Activated T-cell treated with anti-CD3 and anti-CD28 coated beads for 1 hour (primary cell): ENCODE measurements at places on chromosomes 4 and X.

DNA sequence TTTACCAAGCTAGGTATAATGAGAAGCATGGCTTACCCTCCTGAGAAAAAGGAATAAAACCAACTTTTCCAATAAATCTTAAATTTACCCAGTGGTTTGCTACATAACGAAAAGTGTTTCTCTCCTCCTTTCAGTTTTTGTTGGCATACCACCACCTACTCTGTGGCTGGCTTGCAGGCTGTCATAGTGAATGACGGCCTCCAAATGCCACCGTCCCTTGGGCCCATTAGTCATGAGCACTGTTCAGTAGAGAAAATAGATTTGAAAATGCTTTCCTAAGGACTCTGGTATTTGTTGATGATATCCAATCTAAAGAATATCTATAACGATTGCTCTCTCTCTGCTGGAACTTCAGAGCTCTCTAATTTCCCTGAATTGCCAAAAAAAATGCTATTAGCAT is 488.3 kb downstream of the MAGEE1 start:
- DNase-seq, result no peak

GRCh38 chr4:162352580-162353107 is 188.8 kb upstream of the FSTL5 start:
- no peak for DNase-seq

- DNase-seq, result no peak
Measured at GRCh38 chrX:30941898-30942297, 52.8 kb upstream of the TAB3 start.

DNA sequence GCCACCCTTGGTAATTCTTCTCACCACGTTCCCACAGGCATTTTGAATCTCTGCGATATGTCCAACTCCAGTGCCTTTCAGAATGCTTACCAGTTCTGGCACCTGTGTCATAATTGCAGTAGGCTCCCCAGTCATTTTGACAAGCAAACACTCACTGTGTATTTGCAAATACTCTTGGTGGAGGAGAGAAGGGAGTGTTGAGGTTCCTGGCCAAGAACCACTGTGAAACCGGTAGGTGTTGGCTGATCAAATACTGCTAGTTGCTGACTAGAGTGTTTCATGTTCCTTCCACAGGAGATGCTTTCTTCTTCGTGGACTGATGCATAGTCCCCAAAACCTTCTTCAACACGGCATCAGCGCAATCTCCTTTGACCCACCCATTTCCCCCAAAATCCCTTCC is 16.0 kb upstream of the NLGN4X start:
- no peak for DNase-seq

DNA sequence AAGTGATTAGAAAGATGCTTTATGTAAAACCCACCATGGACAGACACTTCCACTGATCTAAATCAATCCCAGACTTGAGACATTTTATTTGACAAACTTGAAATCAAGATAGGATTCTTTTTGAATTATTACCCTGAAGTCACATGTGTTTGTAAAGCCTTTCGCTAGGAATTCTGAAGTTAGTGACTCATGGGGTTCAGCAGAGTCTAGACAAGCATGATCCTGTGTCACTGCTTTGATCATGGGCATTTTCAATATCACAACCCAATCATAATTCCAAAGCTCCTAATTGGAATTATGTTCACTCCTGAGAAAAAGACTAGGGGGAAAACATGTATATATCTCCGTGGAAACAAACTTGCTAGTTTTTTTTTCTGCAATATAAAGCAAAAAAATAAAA is 67.5 kb upstream of the BMP3 start:
- no peak for DNase-seq

- no peak for DNase-seq
Measured at GRCh38 chrX:49773993-49774392, 55.1 kb upstream of the PAGE4 start.

DNA sequence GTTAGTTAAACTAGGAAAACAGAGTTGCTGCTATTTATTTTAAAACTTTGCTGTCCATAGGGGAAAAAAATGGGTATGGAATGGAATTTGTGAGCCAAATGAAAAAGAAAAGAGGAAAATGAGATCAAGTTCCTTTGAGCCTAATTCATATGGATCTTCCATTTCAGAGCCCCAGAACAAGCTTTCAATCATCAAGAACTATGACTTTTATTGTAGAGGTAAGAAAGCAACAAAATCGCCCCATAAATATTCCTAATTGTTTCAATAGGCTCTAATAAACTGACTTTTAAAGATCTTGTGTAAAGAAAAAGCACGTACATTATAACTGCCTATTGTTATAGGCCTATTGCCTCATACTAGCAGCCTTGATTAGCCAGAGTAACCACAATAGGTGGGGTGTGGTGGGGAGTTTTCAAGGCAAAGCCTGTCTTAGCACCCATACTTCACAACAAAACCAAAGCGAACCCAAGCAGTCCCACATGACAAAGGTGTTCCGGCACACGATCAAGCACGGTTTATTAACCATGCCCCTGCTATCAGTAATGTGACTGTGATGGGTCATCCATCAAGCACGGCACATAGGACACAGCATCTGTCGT is 44.4 kb downstream of the RBM47 start:
- DNase-seq, result no peak

GRCh38 chrX:155997436-155997835 is at the start of gene IL9R:
Gene IL9R (plus strand): TSS chrX:155997696. CDS start chrX:155997760, 64 bp downstream.
- no peak for DNase-seq

GRCh38 chrX:133749951-133750350 is 235.4 kb downstream of the GPC3 start:
- DNase-seq, result no peak

DNA sequence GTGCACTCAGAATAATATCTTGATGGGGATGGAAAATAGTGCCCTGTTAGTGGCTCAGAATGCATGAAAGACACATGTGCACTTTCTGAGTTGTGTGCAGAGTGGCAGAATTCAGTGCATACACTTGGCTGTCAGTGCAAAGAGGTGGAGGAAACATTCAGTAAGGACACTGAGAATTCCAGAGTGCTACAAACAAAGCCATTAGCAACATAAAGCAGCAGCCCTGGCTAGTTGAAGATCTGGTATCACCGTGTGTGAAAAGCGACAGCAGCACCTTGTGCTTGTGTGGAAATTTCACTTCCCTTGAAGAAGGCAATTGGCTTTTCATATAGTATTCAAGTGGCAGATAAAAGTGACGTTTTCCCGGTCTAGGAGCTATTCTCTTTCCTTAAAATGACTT is 810.4 kb downstream of the TRIML1 start:
- DNase-seq, result no peak

DNA sequence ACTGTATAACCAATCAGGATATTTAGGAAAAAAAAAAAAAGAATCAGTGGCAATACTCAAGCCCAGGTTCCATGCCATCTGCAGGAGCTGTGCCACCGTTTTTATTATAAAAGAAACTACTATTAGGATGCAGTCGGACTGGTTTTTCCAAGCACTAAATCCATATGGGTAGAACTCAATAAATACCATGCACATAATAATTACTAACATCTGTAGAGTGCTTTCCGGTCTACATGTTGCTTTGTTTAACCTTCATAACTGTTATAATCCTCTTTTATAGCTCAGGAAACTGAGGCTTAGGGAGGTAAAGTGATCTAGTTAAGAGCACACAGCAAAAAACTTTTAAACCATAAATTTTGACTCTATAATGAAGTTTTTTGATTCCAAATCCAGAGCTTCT is 24.0 kb downstream of the ARSJ start:
- DNase-seq, result no peak

DNA sequence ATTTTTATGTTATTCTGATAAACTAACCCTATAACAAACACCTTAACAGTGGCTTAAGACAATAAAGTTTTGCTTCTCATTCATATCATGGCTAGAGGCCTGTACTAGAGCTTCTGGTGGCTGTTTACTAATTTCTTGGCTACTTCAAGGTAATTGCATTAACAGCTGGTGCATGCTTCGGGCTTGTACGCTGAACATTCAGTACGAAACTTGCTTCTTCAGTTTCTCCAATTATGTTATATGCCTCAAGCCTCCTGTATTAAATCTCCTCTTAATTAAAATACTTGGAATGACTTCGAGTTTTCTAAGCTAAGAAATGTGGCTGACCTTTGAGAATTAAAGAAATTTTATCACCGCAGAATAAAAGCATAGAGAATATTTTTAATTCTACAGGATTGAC is 138.9 kb upstream of the TRAM1L1 start:
- no peak for DNase-seq

GRCh38 chrX:110796407-110796697 is 735 bp upstream of the CHRDL1 start:
- DNase-seq, result no peak

DNA sequence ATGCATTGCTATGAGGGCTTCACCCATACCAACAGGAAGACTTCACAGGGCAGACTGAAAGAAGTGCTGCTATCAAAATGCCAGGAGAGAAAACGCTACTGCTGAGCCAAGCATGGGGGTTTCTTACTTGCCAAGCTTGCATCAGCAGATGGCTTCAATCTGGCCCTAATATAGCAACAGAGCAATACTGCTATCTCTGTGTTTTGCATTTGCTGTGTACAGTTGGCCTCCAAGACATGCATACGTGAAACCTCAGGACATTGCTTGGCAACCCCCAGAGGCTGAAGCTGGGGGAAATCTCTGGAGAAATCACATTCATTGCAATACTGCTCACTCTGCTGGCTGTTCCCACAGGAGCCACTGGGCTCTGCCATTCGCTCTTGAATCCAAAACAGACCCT is 127.2 kb upstream of the GPC4 start:
- DNase-seq, result no peak

- DNase-seq, result no peak
Measured at GRCh38 chr4:70591955-70592582, at the start of gene AMBN. Gene AMBN (plus strand): TSS chr4:70592256. CDS start chr4:70592359, 103 bp downstream.

DNA sequence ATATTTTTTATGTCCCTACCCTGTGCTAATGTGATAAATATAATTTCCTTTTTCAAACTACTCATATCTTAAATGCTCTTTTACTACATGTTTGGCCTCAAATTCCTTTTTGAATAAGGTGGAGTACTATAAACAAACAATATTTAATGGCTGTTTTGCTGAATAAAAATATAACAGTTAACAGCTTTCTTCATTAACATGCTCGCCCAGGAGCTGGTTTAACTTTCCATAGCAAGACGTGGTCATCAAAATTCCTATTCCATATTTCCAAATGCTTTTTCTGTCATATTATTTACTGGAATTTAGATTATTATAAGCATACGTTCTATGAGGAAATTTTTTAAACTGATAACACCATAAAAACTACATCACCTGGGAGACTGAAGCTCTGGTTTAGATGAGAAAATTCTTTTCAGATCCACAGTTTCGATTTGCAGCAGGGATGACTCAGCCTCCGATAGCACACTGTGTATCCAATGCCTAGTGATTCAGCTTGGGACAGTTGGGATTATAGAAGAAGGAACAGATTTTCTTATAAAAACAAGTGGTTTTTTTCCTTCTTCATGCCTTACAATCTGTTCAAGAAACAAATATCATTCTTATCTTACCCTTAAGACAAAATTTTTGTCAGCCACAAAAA is 129.1 kb downstream of the FBXO8 start:
- DNase-seq, result no peak

DNA sequence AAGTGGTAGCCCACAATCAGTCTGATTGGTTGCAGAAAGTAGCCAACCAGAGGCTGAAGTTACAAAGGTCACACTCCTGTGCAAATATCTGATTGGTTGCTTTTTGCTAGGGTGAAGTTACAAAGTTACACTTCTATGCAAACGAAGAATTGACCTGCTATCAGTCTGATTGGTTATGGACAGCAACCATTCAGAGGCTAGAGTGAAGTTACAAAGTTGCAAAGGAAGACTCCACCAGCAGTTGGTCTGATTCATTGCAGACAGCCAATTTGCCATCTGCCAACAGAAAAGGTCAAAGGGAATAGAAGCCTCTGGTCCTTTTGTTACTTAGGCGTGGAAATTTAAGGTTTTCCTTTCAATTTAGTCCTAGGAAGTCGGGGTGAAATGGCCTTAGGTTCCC is 377.7 kb downstream of the PRDM5 start:
- DNase-seq, result no peak

DNA sequence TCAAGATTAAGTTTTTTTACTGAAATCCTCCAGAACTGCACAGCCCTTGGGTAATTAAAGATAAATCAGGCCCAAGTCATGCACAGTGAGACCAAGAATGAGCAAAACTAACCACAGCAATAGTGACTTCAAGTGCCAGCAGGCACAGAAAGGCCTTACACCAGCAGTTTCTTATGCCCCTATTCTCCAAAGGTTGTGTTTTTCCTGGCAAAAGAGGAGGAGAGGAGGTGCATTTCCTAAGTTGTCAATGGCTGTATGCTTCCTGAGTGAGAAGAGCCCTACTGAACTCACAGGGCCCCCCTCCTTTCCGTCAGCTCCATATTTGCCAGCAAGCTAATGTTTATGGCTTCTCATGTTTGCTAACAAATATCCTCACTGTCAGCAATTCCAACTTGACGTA is 418.7 kb upstream of the INTU start:
- DNase-seq, result no peak

GRCh38 chr4:146855761-146856160 is 89.9 kb downstream of the TTC29 start:
- no peak for DNase-seq

- no peak for DNase-seq
Measured at GRCh38 chr4:109375778-109376414, 57.7 kb upstream of the SEC24B start.

DNA sequence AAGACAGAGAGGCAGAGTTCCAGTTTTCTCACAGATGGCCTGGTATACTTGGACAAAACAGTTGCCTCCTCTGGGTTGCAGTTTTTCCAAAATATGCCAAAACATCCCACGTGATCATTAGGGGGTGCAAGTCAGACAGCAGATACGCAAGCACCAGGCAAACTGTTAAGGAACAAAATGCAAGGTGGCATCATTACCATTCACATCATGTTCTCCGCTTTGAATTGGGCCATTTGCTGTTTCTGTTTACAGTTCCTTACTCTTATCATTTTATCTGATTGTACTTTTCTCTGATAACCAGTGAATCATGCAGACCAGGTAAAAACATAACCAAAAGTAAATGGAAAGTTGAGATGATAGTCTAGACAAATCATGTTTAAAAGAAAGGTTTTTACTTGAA is 16.4 kb upstream of the HMGB3 start:
- DNase-seq, result no peak

DNA sequence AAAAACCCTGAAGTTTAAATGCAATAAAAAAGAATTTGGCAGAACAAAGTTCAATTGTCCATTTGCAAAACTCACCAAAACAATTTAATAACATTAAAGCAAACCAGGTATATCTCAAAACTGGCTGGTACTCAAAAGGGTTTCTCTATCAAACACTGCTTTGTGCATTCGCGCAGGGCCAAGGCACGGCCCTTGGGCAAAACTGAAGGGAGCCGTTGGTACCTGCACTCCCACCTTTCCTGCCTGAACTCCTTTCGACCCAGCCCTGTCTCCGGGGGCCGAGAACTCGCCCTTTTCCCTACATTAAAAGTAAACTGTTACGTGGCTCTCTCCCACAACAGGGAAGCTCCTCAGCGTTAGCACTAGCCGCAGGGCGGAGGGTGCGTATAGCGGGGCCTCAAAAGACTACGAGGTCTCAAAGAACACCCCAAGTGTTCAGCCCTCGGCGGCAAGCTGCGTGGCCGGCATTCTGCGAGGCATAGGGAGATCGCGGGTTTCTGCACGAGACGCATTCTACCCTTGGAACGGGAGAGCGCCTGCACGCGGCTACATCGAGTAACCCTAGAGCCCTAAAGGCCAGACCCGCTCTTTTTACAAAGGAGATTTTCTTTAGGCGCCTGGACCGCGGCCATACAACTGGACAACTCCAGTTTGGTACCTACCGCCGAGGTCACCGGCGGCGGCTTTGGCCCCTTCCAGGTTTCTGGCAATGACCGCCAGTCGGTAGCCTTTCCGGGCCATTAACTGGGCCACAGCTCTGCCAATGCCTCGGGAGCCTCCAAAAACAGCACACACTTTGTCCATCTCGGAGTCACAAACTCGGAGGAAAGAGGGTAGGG is 550 bp downstream of the CBR4 start:
- DNase-seq, result peak; percentile 42

GRCh38 chr4:124851741-124852140 is 139.2 kb upstream of the ANKRD50 start:
- DNase-seq, result no peak
